ENCODE measurements at places on chromosomes 11 and 22. TPM values are rescaled to one million over a fixed set of nuclear protein-coding genes. Genes with fewer than 3 reads are reported as not detected.

Gene IL10RA
- total RNA-seq: 10.6 TPM

Gene OR52E8
- not detected for total RNA-seq

Gene PRODH
- total RNA-seq: 1.6 TPM

Gene FAM227A
- total RNA-seq: 10.5 TPM

Gene GP1BB
- total RNA-seq: 2.6 TPM

Gene C22orf31
- not detected for total RNA-seq

Gene CNGA4
- not detected for total RNA-seq

Gene FAM180B
- total RNA-seq: 1.0 TPM

Gene OR51B4
- not detected for total RNA-seq

Gene PGM2L1
- 5.8 TPM for total RNA-seq

Gene MFRP
- not detected for total RNA-seq

Gene MS4A3
- total RNA-seq: not detected

Gene POLDIP3
- 49.6 TPM for total RNA-seq

Gene SHANK3
- 14.2 TPM for total RNA-seq

Gene PGA4
- total RNA-seq: 4.6 TPM

Gene CHST1
- 28.9 TPM for total RNA-seq

Gene CAVIN3
- total RNA-seq: 18.6 TPM

Gene NRIP3
- 0.83 TPM for total RNA-seq

Gene CST6
- total RNA-seq: 53.1 TPM

Gene RFPL2
- not detected for total RNA-seq

Gene TP53I11
- total RNA-seq: 34.0 TPM

Gene OR5B21
- not detected for total RNA-seq

Gene PANX2
- total RNA-seq: 9.0 TPM

Gene CD151
- 135 TPM for total RNA-seq

Gene ABCC8
- total RNA-seq: 10.9 TPM

Gene OR6A2
- 0.27 TPM for total RNA-seq

Gene IGLL1
- not detected for total RNA-seq

Gene CCDC116
- total RNA-seq: 0.27 TPM

Gene GAS2
- not detected for total RNA-seq

Gene CARD10
- total RNA-seq: 17.3 TPM

Gene OR51E2
- total RNA-seq: not detected

Gene SAA2
- 6.6 TPM for total RNA-seq

Gene GLYAT
- not detected for total RNA-seq

Gene SLC5A12
- total RNA-seq: not detected
